ENCODE measurements at places on chromosomes 12 and 14.
A peak's percentile ranks its signal among the peaks of the same experiment; 100 is the strongest.

DNA sequence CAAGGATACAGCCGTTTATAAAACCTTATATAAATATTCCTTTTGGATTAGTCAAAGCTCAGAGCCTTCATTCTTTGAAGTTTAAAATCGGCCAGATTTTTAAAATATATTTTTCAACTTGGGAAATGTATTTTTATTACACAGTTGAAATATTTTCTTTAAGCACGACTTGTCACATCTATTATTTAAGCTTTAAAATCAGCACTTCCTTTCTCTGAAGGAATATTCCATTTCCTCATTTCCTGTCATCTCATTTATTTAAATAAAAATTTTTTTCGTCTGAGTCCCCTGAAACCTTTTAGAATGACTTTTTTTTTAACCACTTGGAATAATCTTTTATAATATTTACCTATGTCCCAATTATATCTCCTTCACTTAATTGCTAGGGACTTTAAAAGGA, 107.5 kb upstream of the PDE3A start:
- DNase-seq, result no peak

DNA sequence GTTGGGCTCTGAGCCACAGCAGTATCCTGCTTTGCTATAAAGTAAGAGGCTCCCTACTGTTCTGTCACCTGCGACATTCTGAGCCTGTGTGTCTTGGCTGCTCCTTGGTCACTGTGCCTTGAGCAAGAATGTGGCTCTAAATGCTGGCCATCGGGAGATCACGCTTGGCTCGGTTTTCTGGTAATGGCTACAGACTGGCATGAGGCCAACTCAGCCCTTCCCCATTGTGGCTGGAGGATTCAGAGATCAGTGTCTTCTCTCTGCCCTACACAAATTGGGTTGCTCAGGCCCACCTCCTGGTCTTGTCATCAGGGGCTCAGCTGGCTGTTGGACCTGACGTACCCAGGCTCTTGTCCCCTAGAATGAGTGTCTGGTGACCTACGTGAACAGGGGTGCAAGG, 94.5 kb downstream of the PLXNC1 start:
- DNase-seq, result no peak

GRCh38 chr12:109637348-109637747, 63.8 kb downstream of the MVK start:
- no peak for DNase-seq

GRCh38 chr14:104676694-104677511, 12.5 kb upstream of the INF2 start:
- DNase-seq, result peak; percentile 80

DNA sequence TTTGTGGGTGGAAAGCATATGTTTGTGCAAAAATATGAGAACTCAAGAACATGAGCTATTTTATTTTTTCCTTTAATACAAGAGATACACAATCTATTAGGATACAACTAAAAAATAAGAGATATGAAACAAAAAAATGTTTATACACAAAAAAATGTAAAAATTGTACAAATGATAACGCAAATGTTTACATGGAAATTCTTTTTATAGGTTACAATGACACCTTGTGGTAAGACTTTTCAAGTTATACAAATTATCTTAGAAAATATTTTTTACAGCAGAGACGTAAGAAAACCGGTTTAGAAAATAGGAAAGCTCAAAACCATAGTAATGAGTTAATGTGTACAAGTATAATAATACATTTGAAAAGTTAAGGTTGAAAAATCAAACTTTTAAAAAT, 25.5 kb downstream of the CEP83 start:
- no peak for DNase-seq

DNA sequence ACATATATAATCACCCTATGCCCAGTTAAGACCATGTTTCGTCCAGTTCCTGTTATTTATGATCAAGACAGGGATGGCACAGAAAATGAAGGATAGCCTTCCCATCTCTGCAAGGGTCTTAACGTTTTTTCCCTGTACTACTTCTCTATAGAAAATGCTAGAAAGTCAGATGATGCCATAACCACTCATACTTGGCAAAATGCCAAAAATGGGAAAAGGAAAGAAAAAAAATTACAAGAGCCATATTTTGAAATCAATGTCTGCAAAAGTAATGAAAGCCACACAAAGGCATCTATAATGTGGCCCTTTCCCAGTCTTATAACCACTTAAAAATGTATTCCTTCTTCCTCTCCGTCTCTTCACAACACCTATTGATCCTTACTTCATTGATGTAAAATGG, 1.8 kb upstream of the MYL6B start:
- DNase-seq, result no peak

GRCh38 chr12:75759842-75760572, 248.6 kb upstream of the KRR1 start:
- DNase-seq, result no peak

DNA sequence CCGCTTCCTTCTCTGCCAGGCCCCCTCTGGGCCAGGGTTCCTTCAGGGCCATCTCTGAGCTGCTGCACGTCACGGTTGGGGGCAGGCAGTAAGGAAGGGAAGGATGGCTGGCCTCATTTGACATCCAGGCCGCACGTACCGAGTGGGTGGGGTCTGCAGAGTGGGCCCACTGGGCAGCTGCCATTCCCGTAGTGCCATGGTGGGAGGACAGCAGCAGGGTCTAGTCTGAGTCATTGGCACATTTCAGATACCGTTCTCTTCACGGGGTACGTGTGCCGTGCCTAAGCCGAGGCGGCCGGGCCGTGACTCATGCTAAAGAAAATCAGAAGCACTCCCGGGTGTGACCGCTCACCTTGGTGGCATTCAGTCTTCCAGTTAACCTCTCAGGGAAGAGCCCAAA, 43.9 kb downstream of the IL31 start:
- no peak for DNase-seq

DNA sequence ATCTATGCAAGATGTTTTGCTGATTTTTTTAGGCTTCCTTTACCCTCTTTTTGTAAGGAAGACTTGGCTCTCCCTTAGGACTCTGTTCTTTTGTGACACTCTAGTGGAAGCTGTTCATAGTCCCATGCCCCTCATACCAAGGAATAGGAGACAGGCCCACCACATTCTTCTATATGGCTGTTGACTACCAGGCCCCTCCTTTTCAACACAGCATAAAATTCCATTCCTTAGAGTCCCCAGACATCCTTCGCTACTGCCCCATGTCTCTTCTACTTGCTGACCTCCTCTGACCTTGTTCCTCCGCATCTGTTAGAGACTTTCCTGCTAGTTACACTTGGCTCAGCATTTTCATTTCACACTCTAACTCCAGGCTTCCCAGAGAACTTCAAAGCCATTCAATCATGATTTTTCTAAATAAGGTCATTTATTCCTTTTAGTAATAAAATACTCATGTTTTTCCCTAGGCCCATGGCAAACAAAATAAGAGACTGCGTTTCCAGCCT, 9.7 kb downstream of the PIK3C2G start:
- peak; percentile 38 for DNase-seq

DNA sequence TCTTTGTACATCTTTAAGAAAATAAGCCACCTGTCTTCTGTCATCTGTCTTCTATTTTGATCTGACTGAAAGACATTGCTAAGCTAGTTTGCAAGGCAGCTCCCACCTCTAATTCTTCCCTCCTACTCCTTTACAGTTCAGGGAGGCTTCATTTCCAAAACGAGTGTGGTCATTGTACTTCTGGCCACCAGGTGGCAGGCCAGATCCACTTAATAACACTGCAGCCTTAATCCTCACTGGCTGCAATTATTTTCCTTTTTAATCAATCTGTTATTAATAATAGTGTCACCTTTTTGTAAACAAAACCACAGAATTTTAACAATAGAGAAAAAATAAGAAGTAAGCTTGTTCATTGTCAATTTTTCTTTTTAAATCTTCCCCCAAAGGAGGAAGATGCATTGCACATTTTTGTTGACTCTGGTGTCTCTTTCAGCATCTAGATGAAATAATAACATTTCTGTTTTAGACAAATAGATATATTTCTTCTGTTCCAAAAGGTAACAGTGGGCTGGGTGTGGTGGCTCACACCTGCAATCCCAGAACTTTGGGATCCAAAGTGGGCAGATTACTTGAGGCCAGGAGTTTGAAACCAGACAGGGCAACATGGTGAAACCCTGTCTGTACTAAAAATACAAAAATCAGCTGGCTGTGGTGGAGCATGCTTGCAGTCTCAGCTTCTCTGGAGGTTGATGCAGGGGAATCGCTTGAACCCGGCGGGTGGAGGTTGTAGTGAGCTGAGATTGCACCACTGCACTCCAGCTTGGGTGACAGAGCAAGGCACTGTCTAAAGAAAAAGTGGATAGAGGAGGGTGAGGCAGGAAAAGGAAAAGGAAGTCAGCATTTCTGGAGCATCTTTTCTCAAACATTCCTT, 23.3 kb downstream of the GABARAPL1 start:
- DNase-seq, result peak; percentile 65

- no peak for DNase-seq
Observed at GRCh38 chr12:103677905-103678304, 90.8 kb downstream of the STAB2 start.

- no peak for DNase-seq
Observed at GRCh38 chr12:53977596-53978445, 3.1 kb upstream of the HOTAIR start.

GRCh38 chr12:110680032-110680431, 8.9 kb downstream of the HVCN1 start:
- DNase-seq, result no peak

DNA sequence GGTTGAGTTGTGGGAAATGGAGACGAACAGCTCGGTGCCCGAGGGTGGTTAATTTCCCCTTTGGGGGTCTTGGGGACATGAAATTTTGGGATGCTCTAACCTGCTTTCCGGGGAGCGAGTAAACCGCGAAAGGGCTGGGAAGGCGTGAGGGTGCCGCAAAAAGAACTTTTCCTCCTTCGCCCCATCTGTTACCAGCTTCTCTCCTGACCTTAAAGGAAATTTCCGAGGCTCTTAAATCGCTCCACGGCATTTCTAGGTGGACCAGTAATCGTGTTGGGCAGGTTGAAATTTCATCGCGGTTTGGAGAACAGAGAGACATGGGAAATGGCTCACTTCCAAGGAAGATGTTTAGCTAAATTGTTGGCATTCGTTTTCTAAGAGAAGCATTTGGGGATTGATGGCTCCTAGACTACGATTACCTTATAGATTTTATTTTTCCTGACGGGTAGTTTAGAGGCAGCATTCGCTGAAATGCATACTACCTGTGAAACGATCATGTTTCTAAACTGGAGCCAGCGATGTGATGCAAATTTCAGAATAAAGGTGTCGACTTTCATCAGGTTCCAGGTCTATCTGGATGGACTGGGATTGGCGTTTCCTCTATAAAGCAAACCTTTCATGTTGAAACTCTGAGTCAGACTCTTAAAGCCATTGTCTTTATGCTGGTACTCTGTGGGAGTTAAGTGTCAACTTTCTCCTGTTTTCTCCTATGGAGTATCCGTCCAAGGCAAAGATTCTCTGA, 414.5 kb downstream of the PCNX1 start:
- peak; percentile 90 for DNase-seq

- peak; percentile 81 for DNase-seq
Observed at GRCh38 chr14:68987653-68988036, 8.5 kb upstream of the ACTN1 start.

GRCh38 chr14:100413699-100414098, 90.6 kb downstream of the SLC25A47 start:
- DNase-seq, result no peak

DNA sequence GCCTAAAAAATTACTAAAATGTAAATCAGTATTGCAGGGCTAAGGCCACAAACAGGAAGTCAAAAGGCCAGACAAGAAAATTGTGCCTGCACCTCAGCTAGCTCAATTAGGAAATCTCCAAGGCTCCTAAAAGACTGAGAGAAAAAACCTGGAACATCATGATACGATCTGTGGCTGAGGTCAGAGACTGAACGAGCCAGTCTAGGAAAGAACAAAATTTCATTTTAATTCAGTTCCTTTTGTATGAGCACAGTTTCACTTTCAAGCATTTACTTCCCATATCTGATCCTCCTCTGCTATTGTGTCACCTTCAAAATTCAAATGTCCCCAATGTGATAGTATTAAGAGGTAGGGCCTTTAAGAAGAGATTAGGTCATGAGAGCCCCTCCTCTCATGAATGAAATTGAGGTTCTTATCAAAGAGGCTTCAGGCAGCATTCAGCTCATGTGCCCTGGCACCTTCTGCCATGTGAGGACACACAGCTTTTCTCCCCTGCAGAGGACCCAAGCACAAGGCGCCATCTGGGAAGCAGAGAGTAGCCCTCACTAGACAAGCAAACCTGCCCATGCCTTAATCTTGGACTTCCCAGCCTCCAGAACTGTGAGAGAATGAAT, 14.8 kb downstream of the PRKAB1 start:
- DNase-seq, result no peak

GRCh38 chr14:98240376-98240775, 1031.6 kb downstream of the BCL11B start:
- no peak for DNase-seq

- DNase-seq, result no peak
Observed at GRCh38 chr12:50065726-50066310, 8.4 kb downstream of the ASIC1 start.

GRCh38 chr12:75853626-75854025, 177.9 kb downstream of the PHLDA1 start:
- no peak for DNase-seq

DNA sequence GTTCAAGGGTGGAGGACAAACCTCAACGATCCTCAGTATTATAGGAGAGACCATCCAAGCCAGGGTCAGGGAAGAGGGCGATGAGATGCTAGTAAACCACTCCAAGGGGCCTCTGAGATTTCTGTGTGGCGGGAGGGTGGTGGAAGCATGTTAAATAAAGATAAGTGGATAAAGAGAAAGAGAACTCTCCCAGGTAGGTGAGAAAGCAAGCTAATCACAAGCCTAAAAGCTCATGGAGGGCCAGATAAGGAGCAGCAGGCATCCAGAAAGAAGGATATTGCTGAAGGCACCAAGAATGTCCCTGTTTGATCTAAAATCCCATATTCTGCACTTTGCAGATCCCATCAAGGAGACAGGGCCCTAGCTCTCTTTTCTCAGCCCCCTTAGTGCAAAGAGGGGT, 48.3 kb upstream of the PARP11 start:
- DNase-seq, result peak; percentile 85

DNA sequence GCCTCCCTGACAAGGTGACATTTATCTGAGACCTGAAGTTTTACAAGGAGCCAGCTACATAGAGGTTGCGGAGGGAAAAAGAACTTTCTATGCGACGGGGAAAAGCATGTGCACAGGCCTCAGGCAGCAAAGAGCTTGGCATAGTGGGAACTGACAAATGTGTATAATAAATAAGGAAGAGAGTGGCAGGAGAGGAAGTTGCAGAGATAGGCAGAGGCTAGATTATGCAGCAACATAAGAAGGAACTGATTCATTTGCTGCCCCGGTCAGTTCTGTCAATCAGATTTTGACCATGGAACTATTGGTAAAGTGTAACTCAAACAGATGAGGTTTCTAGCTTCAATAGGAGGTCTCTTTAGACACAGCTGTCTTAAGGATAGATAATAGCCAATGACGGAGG, 33.7 kb upstream of the RIC8B start:
- DNase-seq, result no peak

DNA sequence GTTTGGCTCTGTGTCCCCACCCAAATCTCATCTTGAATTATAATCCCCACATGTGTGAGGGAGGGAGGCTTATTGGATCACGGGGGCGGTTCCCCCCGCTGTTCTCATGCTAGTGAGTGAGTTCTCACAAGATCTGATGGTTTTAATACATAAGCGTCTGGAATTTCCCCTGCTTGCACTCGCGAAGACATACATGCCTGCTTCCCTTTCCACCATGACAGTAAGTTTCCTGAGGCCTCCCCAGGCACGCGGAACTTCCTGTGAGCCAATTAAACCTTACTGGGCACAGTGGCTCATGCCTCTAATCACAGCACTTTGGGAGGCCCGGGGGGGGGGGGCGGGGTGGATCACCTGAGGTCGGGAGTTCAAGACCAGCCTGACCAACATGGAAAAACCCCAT, 60.8 kb downstream of the R3HDM2 start:
- DNase-seq, result no peak

GRCh38 chr12:130813436-130813835, 25.6 kb downstream of the STX2 start:
- peak; percentile 56 for DNase-seq
